Mesenchymal stem cell (in vitro differentiated cells and primary cell): ENCODE measurements at places on chromosomes 2 and 18.

DNA sequence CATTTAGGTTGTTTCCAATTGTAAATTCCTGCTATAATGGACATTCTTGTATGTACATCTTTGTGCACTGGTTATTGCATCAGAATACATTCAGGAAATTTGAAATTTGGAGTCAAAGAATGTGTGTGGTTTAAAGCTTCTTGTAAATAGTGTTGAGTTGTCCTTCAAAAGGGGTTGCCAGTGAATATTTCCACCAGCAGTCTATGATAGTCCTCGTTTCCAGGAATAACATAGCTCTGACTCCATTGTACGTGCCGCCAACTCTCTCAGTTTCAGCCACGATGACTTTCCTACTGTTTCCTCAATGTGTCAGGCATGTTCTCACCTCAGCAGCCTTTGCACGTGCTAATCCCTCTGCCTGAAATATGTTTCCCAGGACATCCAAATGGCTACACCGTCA lies 10.9 kb upstream of the HS6ST1 start:
- DNase-seq = no peak

DNA sequence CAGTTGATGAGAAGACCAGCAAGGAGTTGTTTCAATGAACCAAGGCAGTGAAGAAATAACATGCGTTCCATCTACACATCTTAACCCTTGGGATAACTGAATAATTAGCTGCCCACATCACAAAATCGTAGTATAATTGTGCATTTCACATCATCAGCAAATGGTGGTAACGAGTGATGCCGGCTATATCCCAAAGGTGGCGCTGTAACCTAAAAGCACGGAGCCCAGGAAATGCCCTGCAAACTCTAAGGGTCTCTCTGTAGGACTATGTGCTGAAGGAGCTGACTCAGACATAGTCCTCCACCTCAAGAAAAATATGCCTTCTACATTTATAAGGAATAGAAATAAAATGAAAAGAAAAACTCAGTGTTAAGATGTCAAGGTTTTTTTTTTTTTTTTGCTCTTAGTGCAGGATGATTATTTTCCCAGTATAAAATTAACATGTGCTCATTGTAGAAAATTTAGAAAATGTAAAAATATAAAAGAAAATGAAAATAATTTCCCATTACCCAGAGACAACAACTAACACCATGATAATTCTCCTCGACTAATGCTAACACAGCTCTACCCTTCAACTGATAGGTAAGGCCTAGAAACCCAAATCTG lies 23.1 kb upstream of the DSG3 start:
- peak; percentile 72 for DNase-seq

- peak; percentile 3 for DNase-seq
Measured at GRCh38 chr18:44229693-44230108, 451.0 kb upstream of the SETBP1 start.

DNA sequence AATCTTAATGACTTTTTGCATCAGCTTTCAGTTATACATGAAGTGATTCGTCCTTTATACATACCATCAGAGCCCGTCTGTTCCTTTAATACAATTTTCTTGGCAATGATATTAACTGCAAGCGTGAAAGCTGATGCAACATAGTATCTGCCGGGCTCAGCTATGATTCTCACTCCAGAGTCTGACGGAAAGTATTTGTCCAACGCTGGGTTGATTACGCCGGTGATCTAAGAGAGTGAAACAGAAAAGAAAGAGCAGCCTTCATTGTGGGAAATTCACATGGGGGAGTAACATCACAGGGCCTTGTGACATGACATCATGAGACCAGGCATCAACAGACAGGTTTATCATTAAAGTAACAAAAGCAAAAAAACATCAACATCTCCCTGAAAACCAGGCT lies 6.2 kb downstream of the ODC1 start:
- no peak for DNase-seq
